Activated CD8-positive, alpha-beta memory T cell treated with anti-CD3 and anti-CD28 coated beads for 4 hours (primary cell): ENCODE measurements at places on chromosomes 11 and 22.

DNA sequence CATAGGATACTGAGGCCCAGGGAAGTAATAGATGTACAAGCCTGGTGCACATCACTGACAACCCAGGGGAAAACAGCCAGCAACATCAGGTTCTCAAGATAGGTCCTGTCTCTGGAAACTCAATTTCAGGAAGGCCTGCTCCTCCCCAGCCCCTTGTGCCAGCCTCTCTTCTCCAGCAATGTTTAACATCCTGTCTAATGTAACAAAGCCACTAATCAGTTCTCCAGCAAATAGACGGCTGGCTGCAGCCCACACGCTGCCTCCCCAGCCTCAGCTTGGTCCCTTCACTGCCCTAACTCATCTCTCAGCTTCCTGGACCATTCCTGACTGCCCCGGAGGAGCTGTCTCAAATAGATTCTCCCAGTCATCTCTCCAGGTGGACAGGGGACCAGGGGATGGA is 37.8 kb downstream of the RPL27A start:
- no peak for DNase-seq

DNA sequence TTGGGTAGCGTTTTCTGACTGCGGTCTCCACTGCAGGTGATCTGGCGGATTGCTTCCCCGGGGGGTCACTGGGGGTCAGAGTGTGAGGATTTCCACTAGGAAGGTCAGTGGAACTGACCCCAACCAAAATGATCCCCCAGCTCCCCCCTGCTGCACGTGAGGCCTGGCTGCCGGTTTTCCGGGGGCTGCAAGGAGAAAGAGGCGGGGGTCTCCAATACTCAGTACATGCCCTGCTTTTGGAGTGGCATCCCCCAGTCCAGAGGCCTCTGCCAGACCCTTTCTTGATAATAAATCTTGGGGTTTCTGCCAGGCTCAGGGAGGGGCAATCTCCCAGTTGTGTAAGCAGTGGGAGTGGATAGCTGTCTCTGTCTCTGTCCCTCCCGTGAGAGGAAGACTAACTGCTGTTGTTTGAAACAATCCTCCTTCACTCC is 71.5 kb upstream of the RTL6 start:
- DNase-seq = no peak

GRCh38 chr22:36052505-36052941 is 23.9 kb upstream of the RBFOX2 start:
- no peak for DNase-seq

GRCh38 chr11:121210445-121211080 is 82.0 kb upstream of the SC5D start:
- DNase-seq = no peak

- no peak for DNase-seq
Measured at GRCh38 chr11:123091506-123091905, 29.6 kb upstream of the HSPA8 start.

GRCh38 chr11:78349624-78350023 is 68.0 kb downstream of the GAB2 start:
- no peak for DNase-seq

DNA sequence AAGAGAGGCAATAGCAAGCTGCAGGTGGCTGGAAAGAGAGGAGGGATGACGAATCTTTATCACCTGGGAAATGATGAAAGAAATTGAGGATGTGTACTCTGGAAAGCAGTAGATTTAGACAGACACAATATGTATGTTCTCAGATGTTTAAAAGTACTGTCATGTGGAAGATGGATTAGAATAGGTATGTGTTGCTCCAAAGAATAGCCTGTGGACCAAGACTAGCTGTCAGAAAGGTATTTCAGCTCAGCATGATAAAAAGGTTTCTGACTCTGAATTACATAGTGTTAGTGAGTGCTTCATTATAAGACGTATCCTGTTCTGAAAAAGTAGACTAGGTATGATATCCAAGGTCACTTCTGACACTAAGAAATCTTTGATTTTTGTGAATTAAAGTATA is 322.4 kb downstream of the CNTN5 start:
- no peak for DNase-seq

- no peak for DNase-seq
Measured at GRCh38 chr22:45636683-45637082, 35.0 kb upstream of the ATXN10 start.

DNA sequence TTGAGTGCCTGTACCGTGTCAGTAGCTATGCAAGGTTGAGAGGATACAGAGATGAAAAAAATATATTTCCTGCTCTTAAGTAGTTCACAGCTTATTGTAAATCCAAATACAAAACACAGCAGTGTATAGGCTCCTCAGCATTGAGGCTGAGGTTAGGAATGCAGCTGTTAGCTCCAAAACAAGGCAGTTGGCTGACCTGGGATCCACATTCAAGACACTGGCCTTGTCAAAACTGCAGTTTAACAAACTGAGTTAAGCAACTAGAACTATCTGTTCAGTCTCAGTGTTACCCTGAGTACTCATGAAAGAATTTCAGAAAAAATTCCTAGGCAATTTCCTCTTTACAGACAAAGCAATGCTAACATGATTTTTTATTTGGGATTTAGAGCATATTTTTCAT is 42.8 kb downstream of the REXO2 start:
- DNase-seq = no peak

- DNase-seq = no peak
Measured at GRCh38 chr22:37263966-37264887, 18.1 kb upstream of the CYTH4 start.

GRCh38 chr22:32042924-32043323 is at the start of gene SLC5A1:
TSS of gene SLC5A1 (plus strand) at chr22:32043261. CDS start at chr22:32043282, 21 bp downstream.
- DNase-seq = no peak

GRCh38 chr11:48049036-48049435 is 68.7 kb downstream of the PTPRJ start:
- no peak for DNase-seq

DNA sequence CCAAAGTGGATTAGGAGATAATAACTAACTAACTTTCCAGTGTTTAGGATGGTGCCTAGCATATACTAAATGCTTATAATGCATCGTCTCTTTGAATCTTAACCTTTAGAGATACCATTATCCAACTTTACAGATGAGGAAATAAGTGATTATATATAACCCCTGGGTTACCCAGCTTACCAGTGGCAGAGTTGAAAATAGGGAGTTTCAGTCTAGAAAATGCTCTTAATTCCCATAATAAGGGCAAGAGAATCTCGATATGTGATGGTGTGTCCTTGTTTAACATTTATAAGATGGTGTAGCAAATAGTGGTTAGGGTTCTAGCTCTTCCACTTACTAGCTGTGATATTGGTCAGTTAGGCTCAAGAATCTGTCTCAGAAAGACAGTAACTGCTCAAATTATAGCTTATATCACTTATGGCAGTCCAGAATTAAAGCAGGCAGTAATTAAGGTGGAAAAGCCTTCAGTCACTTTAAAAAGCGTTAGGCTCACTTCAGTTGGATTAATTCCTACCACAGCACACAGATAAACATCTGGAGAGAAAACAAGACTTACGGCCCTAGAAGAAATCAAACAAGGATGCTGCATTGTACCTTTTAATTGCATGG is 6.3 kb downstream of the XBP1 start:
- no peak for DNase-seq

- no peak for DNase-seq
Measured at GRCh38 chr11:75635066-75635862, 33.6 kb downstream of the MAP6 start.

DNA sequence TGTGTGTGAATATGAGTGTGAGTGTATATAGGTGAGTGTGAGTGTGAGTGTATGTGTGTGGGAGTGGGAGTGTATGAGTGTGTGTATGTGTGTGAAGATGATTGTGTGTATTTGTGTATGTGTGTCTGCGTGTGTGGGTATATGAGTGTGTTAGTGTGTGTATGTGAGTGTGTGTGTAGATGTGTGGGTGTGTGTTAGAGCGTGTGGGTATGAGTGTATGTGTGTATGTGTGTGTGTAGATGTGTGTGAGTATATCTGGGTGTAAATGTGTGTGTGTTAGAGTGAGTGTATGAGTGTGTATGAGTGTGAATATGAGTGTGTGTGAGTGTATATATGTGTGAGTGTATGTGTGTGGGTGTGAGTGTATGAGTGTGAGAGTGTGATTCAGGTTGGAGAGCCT is 11.1 kb upstream of the LRRC10B start:
- no peak for DNase-seq

- no peak for DNase-seq
Measured at GRCh38 chr11:66725114-66725513, 3.9 kb downstream of the SPTBN2 start.

DNA sequence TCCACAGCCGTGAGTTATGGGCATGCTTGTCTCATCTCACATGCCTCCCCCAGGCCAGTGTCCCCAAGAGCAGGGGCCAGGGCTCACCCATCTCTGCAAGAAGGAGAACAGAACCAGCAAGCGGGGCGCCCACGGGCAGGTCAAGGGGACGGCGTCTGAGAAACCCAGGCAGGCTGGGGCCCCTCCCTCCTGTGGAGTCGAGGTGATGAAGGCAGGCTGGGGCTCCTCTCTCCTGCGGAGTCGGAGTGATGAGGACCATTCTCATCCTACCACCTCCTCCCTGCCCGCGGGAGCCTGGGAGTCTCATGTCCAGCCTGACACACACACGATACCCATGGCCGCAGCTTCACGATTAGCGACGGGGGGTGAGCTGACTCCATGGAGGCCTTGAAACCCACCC is 141.9 kb downstream of the CTTN start:
- no peak for DNase-seq

GRCh38 chr22:25990940-25991339 is 178.3 kb upstream of the SEZ6L start:
- no peak for DNase-seq

DNA sequence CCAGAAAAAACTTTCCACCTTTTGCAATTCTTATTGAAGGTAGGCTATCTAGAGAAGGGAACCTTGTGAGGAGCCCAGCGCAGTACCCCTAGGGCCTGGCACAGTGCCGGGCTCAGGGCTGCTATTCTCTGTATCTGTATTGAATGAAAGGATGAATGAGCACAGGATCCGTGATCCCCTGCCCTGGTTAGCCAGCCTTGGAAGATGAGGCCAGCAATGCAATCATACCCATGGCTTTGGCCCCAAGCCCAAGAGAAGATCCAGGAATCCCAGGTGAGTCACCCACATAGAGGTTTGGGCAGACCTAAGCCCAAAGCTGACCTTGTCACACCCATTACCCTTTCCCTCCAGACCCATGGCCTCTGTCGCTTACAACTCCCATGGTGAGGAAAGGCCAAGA is 92.5 kb upstream of the CD82 start:
- DNase-seq = no peak

DNA sequence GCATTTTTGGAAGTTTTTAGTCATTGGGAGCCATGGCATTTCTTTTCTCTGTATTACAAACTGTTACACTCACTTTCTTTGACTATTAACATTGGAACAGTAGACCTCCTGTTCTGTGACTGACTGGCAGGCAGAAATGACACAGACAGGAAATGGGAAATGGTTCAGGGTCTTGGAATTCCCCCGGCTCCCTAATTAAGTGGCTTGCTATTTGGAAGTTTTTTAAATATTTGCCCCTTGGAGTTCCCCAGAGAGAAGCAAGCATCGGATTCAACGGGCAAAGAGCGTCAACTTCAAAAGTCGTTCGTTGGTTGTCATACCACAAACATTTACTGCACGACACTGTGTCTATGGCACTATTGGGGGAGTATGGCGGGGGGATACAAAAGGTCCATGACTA is 1.1 kb upstream of the BIRC2 start:
- no peak for DNase-seq

DNA sequence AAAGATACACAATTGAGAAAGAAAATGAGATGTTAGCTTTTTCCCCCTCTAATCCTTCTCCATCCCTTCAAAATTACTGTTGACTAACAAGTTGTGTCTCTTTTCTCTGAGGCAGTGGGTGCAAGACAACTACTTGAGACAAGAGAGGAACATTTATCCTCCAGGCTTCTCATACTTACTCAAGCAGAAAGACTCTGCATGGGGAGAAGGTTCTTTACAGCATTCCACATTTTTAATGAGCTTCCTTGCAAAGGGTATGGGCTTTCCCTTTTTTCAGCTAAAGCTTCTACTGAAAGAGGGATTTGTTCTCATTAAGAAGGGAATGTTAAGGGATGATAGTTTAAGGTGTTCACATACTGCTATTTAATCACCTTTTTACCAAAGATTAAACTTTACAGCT is 47.8 kb downstream of the PAX6 start:
- DNase-seq = no peak

GRCh38 chr11:118895093-118896039 is 11.7 kb downstream of the CXCR5 start:
- no peak for DNase-seq

GRCh38 chr11:33941637-33942160 is 49.8 kb upstream of the LMO2 start:
- DNase-seq = no peak
